Stimulated activated CD4-positive, alpha-beta T cell treated with anti-CD3 and anti-CD28 coated beads, Interleukin-2, amount 100 ng/mL, for 4 hours (primary cell): ENCODE measurements at places on chromosomes 2 and 18.

DNA sequence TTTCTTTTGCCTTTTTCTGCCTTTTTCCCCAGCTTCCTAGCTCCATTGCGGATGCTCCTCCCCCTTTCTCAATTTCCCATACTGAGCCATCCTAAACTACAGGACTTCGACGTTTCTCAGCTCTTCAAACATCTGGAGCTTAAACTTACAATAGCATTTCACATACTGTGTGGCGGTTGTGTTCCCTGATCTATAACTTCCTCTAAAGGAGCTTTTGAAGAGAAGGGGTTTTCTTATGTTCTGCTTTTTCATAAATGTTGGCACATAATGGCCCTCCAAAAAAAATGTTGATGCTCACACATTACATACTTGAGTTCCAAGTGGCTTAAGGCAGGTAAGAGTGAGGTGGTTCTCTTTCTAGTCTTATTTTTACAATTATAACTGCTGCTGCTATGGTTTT lies 87.4 kb downstream of the RNF144A start:
- no peak for DNase-seq

- no peak for DNase-seq
Observed at GRCh38 chr2:107986278-107987217, at the start of gene SLC5A7. TSS of gene SLC5A7 (plus strand) at chr2:107986524. CDS start at chr2:107988156, 1,632 bp downstream.

DNA sequence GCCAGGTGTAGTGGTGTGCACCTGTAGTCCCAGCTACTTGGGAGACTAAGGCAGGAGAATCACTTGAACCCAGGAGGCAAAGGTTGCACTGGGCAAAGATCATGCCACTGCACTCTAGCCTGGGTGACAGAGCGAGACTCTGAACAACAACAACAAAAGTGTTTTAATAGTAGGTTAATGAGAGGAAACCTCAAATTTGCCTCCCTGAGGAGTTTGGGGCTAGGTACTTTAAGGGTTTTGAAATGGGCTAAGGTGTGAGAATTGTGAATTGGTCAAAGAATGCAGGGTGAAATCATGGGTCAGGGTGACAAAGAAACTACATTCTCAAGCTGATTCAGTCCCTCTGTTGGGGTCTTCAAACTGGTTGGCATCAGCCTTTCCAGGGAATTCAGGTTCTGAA lies 60.7 kb upstream of the BOD1L2 start:
- no peak for DNase-seq

GRCh38 chr2:184769023-184769422 lies 170.7 kb downstream of the ZNF804A start:
- DNase-seq = no peak

- no peak for DNase-seq
Observed at GRCh38 chr2:172856606-172857005, 121.0 kb downstream of the RAPGEF4 start.

DNA sequence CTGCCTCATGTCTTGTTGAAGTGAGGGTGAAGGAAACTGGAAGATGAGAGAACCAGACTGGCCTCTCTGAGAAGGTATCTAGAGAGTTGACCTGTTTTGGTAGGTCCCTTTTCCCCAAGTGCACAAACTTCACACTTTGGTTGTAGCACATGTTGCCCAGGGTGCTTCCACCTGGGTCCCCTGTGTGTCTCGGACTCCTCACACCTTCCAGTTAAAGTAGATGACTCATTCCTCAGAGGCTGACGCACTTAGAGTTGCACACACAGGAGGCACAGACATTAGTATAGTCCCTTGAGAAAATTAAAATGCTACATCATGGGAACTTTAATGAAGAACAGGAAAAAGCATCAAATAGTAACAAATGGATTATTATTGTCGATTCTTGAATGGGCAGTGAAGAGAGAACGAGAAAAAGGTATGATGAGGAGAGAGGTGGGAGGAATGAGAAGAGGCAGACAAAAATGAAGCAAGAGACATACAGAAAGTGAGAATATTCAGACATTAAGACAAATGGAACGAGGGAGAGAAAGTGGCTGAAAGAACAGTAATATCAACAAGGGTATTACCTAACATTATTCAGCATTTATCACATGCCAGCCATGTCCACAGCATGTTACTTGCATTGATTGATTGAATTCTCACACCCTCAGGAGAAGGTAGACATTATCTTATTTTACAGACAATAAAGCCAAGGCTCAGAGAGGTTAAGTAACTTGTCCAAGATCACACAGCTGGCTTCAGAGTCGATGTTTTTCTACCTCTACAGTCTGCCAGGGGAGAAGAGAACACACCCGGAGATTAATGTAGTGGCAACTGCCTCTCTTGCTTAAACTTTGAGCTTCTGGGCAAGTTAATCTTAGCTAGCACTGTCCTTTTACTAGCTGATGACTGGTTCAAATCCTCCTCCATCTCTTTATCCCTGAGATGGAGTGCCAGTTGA lies 68.6 kb downstream of the FHOD3 start:
- DNase-seq = no peak

GRCh38 chr2:8328217-8328616 lies 353.6 kb upstream of the ID2 start:
- DNase-seq = no peak
